ENCODE measurements at places on chromosomes 5 and 9. TPM values are rescaled to one million over a fixed set of nuclear protein-coding genes. Genes with fewer than 3 reads are reported as not detected.

- no peak for DNase-seq
These were observed 52.6 kb upstream of the GARNL3 start for GRCh38 chr9:127211983-127212382.

The TAF11L10 gene
- not detected for total RNA-seq

The CD72 gene
- total RNA-seq, result 11.5 TPM

DNA sequence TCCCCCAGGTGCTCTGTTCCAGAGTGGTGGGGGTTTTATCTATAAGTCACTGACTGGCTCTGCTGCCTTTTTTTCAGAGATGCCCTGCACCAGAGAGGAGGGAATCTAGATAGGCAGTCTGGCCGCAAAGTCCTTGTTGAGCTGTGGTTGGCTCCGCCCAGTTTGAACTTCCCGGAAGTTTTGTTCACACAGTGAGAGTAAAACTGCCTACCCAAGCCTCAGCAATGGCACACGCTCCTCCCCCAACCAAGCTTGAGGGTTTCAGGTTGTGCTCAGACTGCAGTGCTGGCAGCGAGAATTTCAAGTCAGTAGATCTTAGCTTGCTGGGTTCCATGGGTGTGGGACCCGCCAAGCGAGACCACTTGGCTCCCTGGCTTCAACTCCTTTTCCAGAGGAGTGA lies 1428.6 kb downstream of the MAT2B start:
- no peak for DNase-seq

The SOHLH1 gene
- not detected for total RNA-seq

The HACD4 gene
- total RNA-seq, result 5.3 TPM

DNA sequence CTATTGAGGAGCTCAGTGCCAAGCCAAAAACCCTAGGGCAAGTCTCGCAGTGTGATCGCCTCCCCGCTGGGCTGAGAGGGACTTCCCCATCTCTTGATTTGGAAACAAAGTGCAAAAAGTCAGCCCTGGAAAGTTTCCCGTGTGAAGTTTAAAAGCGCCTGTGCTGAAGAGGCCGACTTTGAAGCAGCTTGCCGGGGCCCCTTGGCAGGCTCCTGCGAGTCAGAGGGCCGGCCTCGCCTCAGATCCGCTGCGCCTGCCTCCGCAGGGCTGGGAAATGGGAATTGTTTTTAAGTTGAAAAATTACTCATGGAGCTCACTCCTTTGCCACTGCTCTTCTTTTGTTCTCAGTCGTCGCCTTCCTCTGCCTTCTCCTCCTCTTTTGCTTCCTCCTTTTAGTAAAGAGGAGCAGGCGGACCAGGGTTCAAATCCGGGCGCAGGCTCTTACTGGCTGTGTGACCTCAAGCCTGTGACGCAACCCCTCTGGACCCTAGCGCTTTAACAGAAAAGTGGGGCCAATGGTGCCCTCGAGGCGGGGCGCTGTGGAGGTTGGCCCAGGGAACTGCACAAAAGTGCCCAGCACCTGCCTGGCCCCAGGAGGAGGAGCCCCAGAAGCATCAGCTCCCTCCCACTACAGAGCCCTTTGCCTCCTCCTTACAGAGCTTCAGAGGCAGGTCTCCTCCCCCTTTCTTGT lies 14.7 kb upstream of the LHX2 start:
- peak; percentile 70 for DNase-seq

- no peak for DNase-seq
These were observed 27.1 kb downstream of the SH3PXD2B start for GRCh38 chr5:172427202-172427601.

DNA sequence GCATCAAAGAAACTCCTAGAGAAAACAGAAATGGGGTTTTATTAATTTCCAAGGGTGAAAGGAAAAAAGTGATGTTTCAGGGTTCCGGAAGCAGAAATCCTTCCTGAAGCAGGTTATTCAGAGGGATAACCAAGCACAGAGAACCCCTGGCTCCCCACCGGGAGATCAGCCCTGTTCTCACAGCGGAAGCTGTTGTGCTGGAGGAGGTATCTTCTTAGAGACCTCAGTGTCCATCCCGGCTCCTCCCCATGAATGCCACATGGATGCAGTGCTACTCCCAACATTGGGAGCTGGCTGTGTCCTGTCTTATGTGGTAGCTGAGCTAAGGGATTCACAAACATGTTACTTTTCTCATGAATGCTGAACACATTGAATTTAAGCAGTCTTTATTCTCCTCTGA lies 80.9 kb upstream of the IRX2 start:
- no peak for DNase-seq

- no peak for DNase-seq
These were observed 16.3 kb downstream of the TCERG1 start for GRCh38 chr5:146463446-146463845.

DNA sequence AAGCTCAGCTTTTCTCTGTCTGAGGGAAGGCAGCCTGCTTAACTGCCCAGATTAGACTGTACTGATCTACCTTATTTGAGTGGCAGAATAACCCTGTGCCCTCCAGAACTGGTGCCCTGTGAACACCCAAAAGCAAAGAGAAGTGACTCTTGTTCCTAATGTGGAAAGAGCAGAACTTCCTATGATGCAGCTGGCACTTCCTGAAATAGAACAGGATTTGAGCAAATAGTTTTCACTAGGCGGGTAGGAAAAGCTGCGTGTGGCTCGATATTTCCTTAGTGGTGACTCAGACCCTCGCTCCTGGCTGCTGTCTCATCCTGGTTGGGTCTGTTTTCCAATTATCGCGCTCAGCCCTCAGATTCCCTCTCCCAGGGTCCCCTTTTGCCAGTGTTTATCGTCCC lies 89.9 kb downstream of the SH3TC2 start:
- DNase-seq, result no peak

The TICAM2 gene
- 1.1 TPM for total RNA-seq

- no peak for DNase-seq
These were observed 51.5 kb downstream of the PIK3R1 start for GRCh38 chr5:68267066-68267465.
